Upper lobe of right lung (tissue), 1 donor: ENCODE measurements at places on chromosomes 6 and 20. TPM values are rescaled to one million over a fixed set of nuclear protein-coding genes. Genes with fewer than 3 reads are reported as not detected.

DNA sequence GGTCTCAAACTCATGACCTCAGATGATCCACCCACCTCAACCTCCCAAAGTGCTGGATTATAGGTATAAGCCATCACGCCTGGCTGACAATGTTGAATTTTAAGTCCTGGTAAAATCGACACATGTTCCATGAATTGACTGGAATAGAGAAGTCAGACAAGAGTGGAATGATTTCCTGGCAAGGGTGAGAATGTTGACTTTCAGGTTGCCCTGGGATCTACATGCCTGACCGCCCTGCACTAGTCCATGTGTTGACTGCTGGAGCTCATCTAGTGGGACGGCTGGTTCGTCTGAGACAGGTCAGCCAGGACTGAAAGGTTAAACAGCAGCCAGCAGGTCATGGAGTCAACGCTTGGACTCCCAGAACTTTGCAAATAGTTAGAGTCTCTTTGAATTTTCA lies 88.8 kb downstream of the SASH1 start:
- peaks cover 34% of the 10 kb centered on the region for H3K4me1 ChIP-seq
- H3K4me3 ChIP-seq: no peak overlapping the region
- H3K36me3 ChIP-seq: no peaks in the 10 kb centered on the region

DNA sequence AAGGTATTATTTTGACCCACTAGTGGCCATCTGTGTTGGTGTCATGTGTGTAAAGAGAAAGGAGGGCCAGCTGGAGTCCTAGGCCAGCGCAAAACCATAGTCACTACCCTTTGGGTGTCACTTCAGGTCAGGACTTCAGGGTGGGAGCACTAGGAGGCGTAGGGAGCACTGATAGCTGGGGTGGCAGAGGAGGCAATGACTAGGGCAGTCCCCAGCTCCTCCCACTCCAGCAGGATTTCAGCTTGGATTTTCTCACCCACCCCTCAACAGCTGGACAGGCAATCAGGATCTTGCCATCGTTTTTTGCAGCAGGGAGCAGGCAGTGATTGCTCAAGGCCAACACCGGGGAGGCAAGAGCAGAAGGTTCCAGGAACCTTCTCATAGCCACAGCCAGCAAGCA lies 4.2 kb upstream of the HLA-DOA start:
- H3K36me3 ChIP-seq: no peaks in the 10 kb centered on the region
- H3K4me1 ChIP-seq: peaks cover 13% of the 10 kb centered on the region
- no peak for DNase-seq
- no peak overlapping the region for H3K4me3 ChIP-seq

- no peak overlapping the region for H3K4me3 ChIP-seq
- no peaks in the 10 kb centered on the region for H3K4me1 ChIP-seq
- DNase-seq: no peak
- no peak overlapping the region for H3K27ac ChIP-seq
- H3K36me3 ChIP-seq: no peaks in the 10 kb centered on the region
Measured at GRCh38 chr20:37071481-37071911, 24.3 kb downstream of the RBL1 start.

Gene PSORS1C1
- total RNA-seq: 8.2 TPM

GRCh38 chr20:32079655-32080109 lies 27.6 kb downstream of the HCK start:
- peaks cover 10% of the 10 kb centered on the region for H3K27me3 ChIP-seq
- no peak overlapping the region for H3K4me3 ChIP-seq
- no peak overlapping the region for H3K27ac ChIP-seq
- H3K4me1 ChIP-seq: no peaks in the 10 kb centered on the region
- DNase-seq: no peak

GRCh38 chr20:32685541-32686529 lies 12.1 kb upstream of the C20orf203 start:
- H3K27ac ChIP-seq: no peak overlapping the region
- H3K4me3 ChIP-seq: no peak overlapping the region
- no peaks in the 10 kb centered on the region for H3K27me3 ChIP-seq
- no peak for DNase-seq
- no peaks in the 10 kb centered on the region for H3K36me3 ChIP-seq
- peaks cover 10% of the 10 kb centered on the region for H3K4me1 ChIP-seq

DNA sequence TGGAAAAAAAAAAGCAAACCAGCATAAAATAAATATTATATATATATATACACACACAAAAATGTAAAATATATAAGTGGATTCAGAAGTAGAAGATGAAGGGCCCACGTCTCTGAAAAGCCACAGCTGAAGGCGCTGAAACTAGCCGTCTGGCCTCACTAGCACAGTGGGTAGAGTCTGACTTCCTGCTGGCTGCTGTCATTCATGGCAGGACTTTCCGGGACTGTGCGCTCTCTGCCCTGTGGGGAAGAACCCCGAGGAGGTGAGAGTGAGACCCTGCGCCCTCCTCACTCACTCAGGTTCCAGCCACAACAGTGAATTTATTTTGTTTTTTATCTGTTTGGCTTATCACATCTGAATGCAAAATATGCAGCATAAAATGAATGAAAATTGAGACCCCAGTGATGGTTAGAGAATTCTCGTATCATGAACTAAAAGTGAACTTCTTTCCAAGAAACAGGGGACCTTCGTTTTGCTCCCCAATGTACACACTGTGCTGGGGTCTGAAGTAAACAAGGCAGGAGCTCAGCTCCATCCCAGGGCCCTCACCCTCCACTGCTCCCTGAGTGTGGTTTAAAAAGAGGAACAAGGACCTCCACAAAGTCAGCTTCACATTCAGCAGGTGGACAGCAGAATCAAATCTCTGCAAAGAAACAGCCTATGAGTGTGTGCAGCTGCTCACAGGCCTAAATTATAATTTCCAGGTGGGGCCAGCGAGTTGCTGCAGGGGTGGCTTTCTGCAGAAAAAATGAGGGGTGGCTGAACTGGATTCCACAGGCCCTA lies 1.3 kb upstream of the RAMACL start:
- H3K4me3 ChIP-seq: no peak overlapping the region
- H3K27ac ChIP-seq: no peak overlapping the region
- peaks cover 22% of the 10 kb centered on the region for H3K4me1 ChIP-seq
- H3K36me3 ChIP-seq: no peaks in the 10 kb centered on the region
- no peaks in the 10 kb centered on the region for H3K27me3 ChIP-seq

Gene NKX2-2
- not detected for total RNA-seq

DNA sequence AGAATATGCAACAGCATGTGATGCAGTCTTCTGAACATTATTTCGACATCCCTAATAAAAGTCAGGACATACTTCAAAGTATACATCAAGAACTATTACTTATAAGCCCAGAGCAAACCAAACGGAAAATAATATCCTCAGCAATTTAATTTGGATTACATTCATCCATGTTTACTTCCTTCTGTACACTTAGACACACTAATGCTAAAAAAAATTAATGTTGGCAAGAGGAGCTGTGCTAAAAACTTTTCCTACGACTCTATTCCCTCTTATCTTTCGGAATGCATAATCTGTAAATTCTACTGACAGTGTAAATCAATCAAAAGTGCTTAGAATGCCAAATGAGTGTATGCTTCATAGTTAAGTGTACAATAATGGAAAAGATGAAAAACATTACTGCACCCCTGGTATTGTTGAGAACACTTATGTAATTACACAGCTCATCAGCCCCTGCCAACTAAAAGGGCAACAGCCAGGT lies 301.2 kb upstream of the HSF2 start:
- no peak overlapping the region for H3K4me3 ChIP-seq
- H3K4me1 ChIP-seq: no peaks in the 10 kb centered on the region
- no peaks in the 10 kb centered on the region for H3K27me3 ChIP-seq
- H3K27ac ChIP-seq: no peak overlapping the region
- H3K36me3 ChIP-seq: no peaks in the 10 kb centered on the region

Gene MTFR2
- 1.4 TPM for total RNA-seq

Gene CDSN
- not detected for total RNA-seq

DNA sequence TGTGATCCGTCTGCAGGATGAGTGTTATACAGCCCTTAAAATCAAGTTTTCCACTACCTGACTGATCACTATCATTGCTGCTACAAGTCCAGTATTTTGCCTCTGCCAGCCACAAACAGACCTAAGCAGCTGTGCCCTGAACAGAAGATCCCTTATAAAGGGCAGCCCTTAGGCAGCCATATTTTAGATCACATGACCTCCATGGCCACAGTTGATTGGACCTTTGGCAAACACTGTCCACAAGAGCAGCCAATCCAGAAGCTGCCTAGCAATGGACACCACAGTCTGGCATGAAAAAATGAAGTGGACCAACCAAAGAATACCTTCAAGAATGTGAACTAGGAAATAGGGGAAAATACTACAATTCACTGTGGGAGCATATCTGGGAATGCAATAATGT lies 50.8 kb downstream of the MC3R start:
- H3K4me3 ChIP-seq: no peak overlapping the region
- H3K36me3 ChIP-seq: no peaks in the 10 kb centered on the region
- DNase-seq: no peak
- H3K27me3 ChIP-seq: peaks cover 3% of the 10 kb centered on the region
- no peak overlapping the region for H3K27ac ChIP-seq
- H3K4me1 ChIP-seq: no peaks in the 10 kb centered on the region

GRCh38 chr20:45944151-45944964 lies 9.9 kb downstream of the PCIF1 start:
- H3K4me1 ChIP-seq: no peaks in the 10 kb centered on the region
- no peaks in the 10 kb centered on the region for H3K27me3 ChIP-seq
- no peak overlapping the region for H3K27ac ChIP-seq
- DNase-seq: no peak
- peaks cover 100% of the 10 kb centered on the region for H3K36me3 ChIP-seq

DNA sequence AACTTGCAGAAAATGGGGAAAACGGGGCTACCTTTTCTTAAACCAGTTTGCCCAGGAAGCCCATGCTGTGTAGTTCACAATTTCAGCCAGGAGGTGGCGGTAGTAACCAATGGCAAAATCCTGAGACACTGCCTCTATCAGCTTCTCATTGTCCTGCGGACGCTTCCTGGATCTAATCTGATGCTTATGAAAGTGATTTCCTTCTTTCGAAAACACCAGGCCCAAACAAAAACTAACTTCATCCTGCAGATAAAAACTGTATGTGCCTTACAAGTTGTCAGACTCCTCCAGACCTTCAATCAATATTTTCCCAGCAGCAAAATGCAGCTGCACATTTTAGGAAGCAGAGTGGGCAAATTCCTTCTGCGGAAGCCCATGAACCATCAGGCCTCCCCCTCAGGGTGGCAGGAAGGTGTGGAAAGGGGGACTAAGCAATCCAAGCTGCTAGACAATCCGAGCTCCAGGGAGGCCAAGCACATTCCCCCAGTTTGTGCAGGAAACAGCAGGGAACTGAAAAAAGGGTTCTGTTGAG lies 88.5 kb downstream of the LY86 start:
- peaks cover 26% of the 10 kb centered on the region for H3K4me1 ChIP-seq
- peak overlapping the region; percentile 58 for H3K27ac ChIP-seq
- H3K4me3 ChIP-seq: no peak overlapping the region
- no peaks in the 10 kb centered on the region for H3K36me3 ChIP-seq
- H3K27me3 ChIP-seq: no peaks in the 10 kb centered on the region
- DNase-seq: no peak

DNA sequence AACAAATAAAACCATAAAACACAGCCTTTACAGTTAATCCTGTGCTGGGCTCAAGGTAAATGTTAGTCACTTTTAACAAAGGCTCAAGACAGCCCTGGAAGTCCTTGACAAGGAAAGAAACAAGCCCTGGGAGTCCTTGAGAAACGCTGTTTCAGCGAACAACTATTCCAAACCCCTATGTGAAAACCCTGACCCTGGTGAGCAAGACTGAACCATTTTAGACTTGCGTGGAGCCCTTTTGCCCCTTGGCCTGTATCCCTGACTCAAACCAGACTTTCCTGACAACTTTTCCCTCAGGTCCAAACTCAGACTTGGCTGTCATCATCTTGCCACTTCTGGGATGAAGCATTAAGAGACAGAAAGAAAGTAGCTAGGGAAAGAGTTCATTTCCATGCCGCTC lies 180.4 kb downstream of the AIG1 start:
- H3K27ac ChIP-seq: no peak overlapping the region
- no peak overlapping the region for H3K4me3 ChIP-seq
- no peaks in the 10 kb centered on the region for H3K27me3 ChIP-seq
- H3K4me1 ChIP-seq: no peaks in the 10 kb centered on the region
- no peaks in the 10 kb centered on the region for H3K36me3 ChIP-seq
- no peak for DNase-seq

DNA sequence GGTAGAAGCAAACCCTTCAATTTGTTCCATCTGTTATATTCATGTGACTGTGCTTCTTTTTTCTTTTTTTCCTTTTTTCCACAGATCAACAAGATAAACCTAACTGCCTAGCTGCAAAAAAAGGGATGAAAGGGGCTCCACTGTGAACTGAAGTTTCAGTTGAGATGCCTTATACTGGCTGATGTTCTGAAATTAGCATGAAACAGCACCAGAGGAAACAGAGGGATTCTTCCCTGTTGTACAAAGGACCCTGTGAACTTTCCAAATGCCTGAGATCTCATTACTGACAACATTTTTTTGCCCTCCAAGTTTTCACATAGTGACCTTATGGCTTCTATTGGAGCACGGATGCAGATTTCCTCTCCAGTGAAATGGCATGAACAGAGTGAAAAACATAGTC lies 302.7 kb upstream of the TFAP2D start:
- no peaks in the 10 kb centered on the region for H3K4me1 ChIP-seq
- no peak overlapping the region for H3K27ac ChIP-seq
- no peaks in the 10 kb centered on the region for H3K27me3 ChIP-seq
- no peak overlapping the region for H3K4me3 ChIP-seq
- no peaks in the 10 kb centered on the region for H3K36me3 ChIP-seq

DNA sequence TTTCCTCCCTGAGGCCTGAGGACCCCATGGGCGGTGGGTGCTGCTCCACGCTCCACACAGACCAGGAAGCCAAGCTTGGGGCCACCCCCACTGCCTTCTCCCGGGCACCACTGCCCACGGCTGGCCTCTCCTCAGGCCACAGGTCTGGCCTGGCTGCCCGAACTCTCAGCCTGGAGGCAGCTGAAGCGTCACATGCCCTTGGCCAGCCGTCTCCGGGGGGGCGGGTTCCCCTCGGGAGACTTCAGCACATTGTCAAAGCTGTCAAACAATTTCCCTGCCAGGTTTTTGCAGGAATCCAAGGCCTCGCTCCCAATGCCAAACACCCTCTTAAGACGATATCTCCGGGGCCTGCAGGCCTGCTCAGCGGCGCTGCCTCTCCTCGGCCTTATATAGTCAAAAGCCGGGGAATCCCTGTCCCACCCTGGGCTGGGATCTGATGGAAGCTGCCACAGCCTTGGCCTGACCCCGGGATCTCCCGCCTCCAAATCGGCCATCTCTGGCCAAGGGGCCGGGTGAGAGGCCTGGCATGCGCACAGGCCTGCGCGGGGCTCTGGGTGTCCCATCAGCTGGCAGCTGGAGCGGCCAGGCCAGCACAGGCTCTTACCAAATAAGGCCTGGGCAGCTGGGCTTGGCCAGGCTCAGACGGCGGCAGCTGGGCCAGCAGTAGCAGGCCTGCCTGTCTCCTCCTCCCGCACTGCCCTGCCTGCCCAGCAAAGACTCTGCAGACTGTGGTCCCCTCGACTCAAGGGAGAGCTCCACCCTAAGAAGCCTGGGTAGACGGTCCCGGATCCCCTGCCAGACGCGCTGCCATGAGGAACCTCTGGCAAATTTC lies 49.7 kb downstream of the RBM38 start:
- H3K36me3 ChIP-seq: no peaks in the 10 kb centered on the region
- H3K27me3 ChIP-seq: no peaks in the 10 kb centered on the region
- H3K4me1 ChIP-seq: peaks cover 19% of the 10 kb centered on the region
- peak; percentile 88 for DNase-seq
- no peak overlapping the region for H3K4me3 ChIP-seq
